Small intestine (tissue), 16 donors: ENCODE measurements at places on chromosomes 1 and 21.

DNA sequence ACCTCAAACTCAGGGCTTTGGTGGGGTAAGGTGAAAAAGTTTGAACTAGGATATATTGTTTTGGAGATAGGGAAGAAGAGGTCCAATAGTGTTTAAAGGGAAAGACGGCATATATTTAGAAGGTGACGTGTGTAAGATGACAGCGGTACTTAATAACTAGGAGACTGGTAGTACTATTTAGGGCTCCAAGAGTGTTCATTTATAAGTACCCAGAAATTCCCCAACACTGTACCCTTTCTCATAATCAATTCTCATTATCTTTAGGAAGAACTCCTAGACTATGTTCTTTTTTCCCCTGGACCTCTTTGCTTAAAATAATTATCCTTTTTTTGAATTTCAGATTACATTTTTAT, 1.5 kb downstream of the LYPLAL1 start:
- H3K27ac ChIP-seq: no peak overlapping the region
- no peaks in the 10 kb centered on the region for H3K27me3 ChIP-seq

DNA sequence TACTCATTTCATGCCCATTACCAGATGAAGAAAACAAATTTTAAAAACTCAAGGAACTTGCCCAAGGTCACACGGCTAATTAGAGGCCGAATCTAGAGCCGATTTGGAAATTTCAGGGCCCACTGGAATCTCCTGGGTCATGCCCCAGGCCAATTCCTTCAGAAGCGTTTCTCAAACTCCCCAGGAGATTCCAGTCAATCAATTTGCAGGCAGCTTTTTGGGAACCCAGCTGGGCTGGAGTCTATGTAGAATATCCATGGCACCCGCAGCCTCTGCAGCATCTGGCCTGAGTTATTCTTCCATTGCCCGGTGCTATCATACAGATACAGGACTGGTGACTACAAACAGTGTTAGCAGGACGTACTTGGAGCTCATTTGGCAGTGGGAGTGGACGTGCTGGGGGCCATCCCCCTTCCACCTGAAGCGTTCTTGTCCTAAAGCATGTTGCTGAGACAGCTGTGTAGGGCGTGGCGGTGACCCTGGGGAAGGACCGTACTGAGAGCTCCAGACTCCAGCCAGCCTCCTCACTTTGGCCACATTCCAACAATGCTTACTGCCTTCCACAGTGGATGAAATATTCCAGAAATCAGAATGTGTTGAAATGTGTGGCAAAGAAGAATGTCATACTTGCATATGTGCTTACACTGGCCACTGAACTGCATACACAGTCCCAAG, 38.3 kb downstream of the ABCG1 start:
- no peak for DNase-seq
- no peak overlapping the region for H3K4me3 ChIP-seq
- no peaks in the 10 kb centered on the region for H3K36me3 ChIP-seq
- no peaks in the 10 kb centered on the region for H3K4me1 ChIP-seq
- H3K27me3 ChIP-seq: no peaks in the 10 kb centered on the region

GRCh38 chr1:203888807-203889251, 27.4 kb downstream of the SNRPE start:
- H3K27ac ChIP-seq: no peak overlapping the region
- H3K27me3 ChIP-seq: no peaks in the 10 kb centered on the region
- H3K36me3 ChIP-seq: no peaks in the 10 kb centered on the region
- no peak overlapping the region for H3K4me3 ChIP-seq

GRCh38 chr1:19156676-19157075, 53.4 kb downstream of the UBR4 start:
- no peak overlapping the region for H3K4me3 ChIP-seq
- DNase-seq: peak; percentile 7
- H3K27ac ChIP-seq: no peak overlapping the region

DNA sequence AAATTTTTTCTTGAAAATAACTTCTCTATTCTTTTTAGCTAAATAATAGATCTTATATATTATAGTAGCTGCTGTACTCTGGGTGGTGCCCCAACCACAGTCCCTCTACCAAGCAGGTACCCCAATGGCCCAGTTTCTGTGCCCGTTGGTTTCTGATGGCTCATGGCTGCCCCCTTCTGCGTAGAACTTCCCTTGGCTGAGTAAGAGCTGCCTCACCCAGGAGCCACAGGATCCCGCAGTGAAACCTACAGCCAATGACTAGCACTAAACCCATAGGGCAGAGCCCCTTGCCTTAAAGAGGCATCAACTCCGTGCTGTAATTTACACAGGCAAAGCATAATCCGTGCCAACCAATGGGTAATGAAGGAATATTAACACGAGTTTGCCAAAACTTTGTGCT, 247.5 kb downstream of the USH2A start:
- DNase-seq: no peak
- no peak overlapping the region for H3K27ac ChIP-seq
- H3K27me3 ChIP-seq: no peaks in the 10 kb centered on the region
- no peak overlapping the region for H3K4me3 ChIP-seq
- H3K4me1 ChIP-seq: no peaks in the 10 kb centered on the region

DNA sequence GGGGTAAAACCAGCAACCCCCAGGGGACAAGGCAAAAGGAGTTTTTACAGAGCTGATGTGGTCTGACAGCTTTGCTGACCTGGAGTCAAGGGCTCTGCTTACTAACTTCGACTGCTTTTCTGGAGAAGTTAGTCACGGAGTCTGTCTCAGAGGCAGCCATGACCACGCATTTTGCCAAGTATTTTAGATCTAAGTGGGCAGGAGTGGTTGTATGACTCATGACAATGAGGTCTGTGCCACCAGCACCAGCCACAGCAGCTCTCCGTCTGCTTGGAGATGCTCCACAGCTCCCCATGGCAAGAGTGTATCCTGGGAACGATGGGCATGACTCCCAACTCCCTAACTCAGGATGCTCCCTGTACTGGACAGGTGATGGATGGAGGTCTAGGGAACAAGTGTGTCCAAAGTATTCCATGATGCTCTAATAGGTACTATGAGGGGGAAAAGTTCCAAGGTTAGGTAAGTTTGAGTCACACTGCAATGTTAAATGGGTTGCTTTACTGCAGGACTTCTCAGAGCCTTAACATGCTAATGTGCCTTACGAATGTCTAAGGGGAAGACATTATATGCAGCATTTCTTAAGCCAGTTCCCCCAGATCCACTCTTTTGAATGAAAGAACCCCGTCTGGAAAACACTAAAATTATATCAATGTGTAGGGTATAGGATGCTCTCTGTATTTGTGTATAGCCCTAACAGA, 359.0 kb downstream of the HHAT start:
- DNase-seq: no peak
- H3K27ac ChIP-seq: no peak overlapping the region
- H3K36me3 ChIP-seq: no peaks in the 10 kb centered on the region
- H3K4me1 ChIP-seq: no peaks in the 10 kb centered on the region
- H3K27me3 ChIP-seq: no peaks in the 10 kb centered on the region
